MM.1S (cell line): ENCODE measurements at places on chromosomes 2 and 18.
A peak's percentile ranks its signal among the peaks of the same experiment; 100 is the strongest.

DNA sequence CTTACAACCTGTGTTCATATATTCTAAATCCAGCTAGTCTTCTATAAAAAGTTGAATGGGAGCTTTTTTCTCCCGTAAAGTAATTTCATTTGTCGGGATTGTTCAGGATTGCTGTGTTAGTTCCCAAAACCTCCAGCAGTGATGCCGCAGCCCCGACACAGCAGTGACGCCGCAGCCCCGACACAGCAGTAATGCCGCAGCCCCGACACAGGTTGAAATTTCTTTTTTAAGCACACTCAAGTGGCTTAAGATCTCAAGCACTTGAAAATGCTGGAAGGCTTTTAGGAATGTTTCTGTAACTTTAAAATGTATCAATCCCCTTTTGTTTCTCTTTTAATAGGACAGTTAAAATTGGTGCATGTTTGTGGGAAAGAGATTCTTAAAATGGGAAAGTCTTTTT, 145.4 kb downstream of the DCDC2C start:
- DNase-seq = no peak

- no peak for DNase-seq
These were observed 6.9 kb upstream of the POTEF start for GRCh38 chr2:130135692-130136541.

GRCh38 chr2:135987441-135987840, 2.0 kb upstream of the DARS1 start:
- no peak for DNase-seq

GRCh38 chr2:233912691-233913423, 4.3 kb upstream of the TRPM8 start:
- DNase-seq = no peak

- no peak for DNase-seq
These were observed 13.5 kb downstream of the TRIB2 start for GRCh38 chr2:12730265-12730664.

- DNase-seq = no peak
These were observed 99.2 kb downstream of the RND3 start for GRCh38 chr2:150388289-150388625.

DNA sequence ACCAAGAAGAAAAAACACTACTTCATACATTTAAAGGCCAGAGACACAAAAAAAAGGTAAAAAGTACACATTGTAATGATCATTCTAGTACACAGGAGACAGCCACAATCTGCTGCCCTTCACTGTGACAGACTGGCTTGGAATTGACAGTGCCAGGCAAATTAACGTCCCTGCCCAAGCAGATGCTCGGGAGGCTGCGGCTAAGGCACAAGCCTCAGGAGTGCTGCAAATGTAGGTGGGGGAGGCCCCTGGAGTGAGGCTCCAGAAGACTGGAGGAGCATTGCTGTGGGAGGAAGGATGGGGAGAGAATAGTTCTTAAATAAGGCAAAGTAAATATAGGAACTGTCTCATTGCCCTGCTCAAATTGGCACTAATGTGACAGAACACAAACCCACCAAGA, 18.6 kb downstream of the ERCC3 start:
- no peak for DNase-seq

DNA sequence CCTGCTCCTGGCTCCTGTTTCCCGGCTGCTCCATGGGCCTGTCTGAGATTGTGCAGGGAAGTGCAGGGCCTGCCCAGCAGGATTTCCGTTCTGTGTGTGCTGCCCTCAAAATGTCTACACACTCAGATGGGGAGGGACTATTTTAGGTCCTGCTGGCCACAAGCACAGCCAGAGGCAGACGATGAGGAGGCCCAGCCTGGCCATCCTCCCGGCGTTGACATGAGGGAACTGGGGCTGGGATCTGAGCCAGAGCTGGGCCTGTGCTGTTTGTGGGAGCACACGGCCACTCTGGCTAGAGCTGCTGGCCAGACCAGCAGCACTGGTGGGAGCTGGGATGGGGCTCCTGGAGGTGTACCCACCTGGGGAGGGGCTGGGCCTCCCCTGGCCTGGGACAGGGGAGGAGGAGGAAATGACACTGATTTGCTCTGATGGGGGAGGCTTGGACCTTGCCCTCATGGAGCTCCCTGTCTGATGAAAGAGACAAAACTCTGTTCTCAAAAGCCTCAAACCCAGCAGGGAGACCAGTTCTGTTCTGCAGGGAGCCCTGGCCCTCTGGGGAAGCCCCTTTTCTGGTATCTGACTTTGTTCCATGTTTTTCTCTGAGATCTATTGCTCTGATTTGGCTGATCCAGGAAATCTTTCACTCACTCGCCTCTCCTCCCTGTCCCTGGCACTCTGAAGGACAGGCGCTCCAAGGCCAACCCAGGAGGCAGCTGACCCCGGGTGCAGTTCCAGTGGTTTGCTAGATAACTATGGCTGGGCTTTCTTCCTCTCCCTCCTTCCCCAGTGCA, 161.8 kb downstream of the DYSF start:
- DNase-seq = no peak

- no peak for DNase-seq
These were observed 86.7 kb upstream of the MSTN start for GRCh38 chr2:190149200-190149599.

GRCh38 chr2:20224164-20224715, 690 bp downstream of the SDC1 start:
- peak; percentile 41 for DNase-seq

DNA sequence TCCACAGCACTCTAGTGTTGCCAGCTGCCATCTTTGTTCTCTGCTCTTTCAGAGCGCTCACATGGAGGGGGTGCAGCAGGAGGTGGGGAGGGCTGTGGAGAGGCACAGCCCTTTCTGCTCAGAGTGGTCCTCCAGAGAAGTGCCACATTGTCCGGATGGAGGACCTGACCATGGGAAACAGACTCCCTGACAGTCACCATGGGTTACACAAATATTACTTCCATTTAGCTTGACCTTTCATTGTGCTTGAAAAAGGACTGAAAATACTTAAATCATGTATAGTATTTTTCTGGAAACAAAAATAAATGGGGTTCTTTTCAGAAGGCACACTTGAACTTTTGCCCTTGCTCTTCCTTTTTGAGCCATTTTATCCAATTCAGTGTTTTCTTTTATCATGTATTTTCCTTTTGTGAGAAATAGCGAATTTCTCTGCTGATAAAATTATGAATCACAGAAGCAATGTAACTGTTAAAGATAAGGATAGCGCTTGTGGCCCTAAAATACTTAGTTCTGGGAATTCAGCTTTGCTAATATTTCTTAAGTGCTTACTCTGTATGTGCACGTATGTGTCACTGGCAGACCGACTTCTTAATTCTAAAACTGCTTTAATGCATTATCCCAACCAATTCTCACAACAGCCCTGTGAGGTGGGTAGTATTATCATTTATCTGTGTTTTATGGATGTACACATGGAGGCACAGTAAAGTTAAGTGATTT, 34.2 kb downstream of the SPATS2L start:
- no peak for DNase-seq

GRCh38 chr2:215522237-215522636, 86.4 kb upstream of the FN1 start:
- no peak for DNase-seq
